B cell (primary cell): ENCODE measurements at places on chromosomes 3 and 15. TPM values are rescaled to one million over a fixed set of nuclear protein-coding genes. Genes with fewer than 3 reads are reported as not detected.

BCL2A1 gene
- 32.9 and 33.8 TPM in 2 replicates for total RNA-seq

FOXL2 gene
- not detected in 2 replicates for total RNA-seq

PCLAF gene
- 0.42 and 0.46 TPM in 2 replicates for total RNA-seq

TNK2 gene
- total RNA-seq, result 198 and 201 TPM in 2 replicates

CPLX3 gene
- total RNA-seq, result 0.17 TPM in 1 of 2 replicates, not detected in the other

ZDHHC23 gene
- 72.6 and 75.1 TPM in 2 replicates for total RNA-seq

CATSPER2 gene
- 17.2 and 21.3 TPM in 2 replicates for total RNA-seq

SAMD7 gene
- total RNA-seq, result 0.12 TPM in 1 of 2 replicates, not detected in the other

LMAN1L gene
- total RNA-seq, result 1.1 and 1.2 TPM in 2 replicates

DPPA4 gene
- total RNA-seq, result 2.8 and 3.3 TPM in 2 replicates

SCAANT1 gene
- total RNA-seq, result 1.7 TPM in 1 of 2 replicates, not detected in the other

RTP3 gene
- total RNA-seq, result not detected in 2 replicates

CHRM5 gene
- total RNA-seq, result not detected in 2 replicates

TLR9 gene
- total RNA-seq, result 16.0 and 21.0 TPM in 2 replicates

TPRG1 gene
- total RNA-seq, result 0.39 and 0.41 TPM in 2 replicates

COL7A1 gene
- total RNA-seq, result 2.1 and 3.3 TPM in 2 replicates

GOLGA6L7 gene
- not detected in 2 replicates for total RNA-seq

GYG1 gene
- 16.3 and 20.4 TPM in 2 replicates for total RNA-seq

PLCL2 gene
- 55.2 and 57.1 TPM in 2 replicates for total RNA-seq

KBTBD13 gene
- not detected in 2 replicates for total RNA-seq

SLC2A2 gene
- total RNA-seq, result not detected in 2 replicates
